ENCODE measurements at places on chromosomes 1 and 21.

DNA sequence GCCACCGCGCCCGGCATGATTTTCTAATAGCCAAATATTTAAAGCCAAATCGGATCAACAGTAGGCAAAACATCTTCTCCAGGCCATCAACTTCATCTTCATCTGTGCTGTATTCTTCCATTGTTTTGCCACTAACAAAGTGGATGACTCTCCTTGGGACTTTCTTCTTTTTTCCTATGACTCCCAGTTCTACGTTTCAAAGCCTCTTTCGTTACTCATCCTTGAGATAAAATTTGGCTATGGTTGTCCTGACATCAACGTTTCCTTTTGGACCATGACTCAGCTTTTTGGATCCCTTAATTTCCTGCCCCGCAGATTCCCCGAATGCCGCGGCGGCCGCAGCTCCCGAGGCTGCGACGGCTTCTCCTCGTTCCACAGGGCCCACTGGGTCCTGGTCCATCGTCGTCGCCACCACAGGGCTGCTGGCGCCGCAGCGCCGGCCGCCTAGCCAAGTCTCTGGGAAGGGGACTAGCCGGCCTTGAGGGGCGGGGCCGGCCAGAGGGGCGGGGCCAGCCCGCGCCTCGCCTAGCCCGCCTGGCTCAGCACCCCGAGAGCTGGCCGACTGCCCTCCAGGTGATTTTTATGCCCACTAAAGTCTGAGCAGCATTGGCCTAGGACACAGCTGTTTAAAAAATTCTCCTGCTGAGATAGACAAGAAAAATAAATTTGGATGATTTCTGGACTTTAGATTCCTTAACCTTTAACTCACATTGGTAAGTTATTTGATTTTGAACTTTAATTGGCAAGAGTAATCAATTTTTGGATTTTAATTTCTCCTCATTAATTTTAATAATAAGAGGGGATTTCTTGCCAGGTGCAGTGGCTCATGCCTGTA is 93.9 kb downstream of the ADCY10 start:
- DNase-seq: peak; percentile 89

GRCh38 chr1:181737056-181737455 is 253.7 kb downstream of the CACNA1E start:
- no peak for DNase-seq

- no peak for DNase-seq
Measured at GRCh38 chr1:24898909-24899439, 31.1 kb downstream of the RUNX3 start.

DNA sequence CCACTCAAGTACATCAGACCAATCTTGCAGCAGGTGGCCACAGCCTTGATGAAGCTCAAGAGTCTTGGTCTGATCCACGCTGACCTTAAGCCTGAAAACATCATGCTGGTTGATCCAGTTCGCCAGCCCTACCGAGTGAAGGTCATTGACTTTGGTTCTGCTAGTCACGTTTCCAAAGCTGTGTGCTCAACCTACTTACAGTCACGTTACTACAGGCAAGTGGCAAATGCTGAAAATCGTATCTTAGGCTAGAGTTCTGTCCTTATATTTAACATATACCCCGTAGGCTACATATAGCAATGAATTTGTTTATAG is 12.1 kb downstream of the HIPK1 start:
- DNase-seq: no peak

GRCh38 chr1:6822530-6823359 is 37.5 kb downstream of the CAMTA1 start:
- DNase-seq: no peak

DNA sequence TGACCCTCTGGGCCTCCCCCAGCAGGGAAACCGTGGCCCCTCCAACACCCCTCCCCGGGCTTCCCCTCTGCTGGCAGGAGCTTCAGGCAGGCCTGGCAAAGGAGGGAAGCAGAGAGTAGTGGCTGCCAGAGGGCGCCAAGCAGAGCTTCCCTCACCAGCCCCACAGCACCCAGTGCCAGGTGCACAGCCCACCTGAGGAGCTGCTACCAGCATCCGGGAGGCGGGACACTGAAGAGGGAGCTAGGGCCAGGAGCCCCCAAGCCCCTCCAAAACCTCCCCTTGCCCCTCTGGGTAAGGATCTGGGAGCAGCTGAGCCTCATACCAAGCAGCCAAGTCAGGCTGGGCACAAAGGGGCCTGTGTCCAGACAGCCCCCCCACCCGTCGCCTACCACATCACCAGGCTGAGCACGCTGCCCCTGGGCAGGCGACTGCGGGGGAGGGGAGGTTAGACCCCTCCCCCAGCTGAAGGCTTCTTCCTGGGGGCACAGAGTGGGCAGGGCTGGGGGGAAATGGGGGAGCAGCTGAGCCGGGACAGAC is 19.6 kb downstream of the CCDC24 start:
- DNase-seq: no peak

DNA sequence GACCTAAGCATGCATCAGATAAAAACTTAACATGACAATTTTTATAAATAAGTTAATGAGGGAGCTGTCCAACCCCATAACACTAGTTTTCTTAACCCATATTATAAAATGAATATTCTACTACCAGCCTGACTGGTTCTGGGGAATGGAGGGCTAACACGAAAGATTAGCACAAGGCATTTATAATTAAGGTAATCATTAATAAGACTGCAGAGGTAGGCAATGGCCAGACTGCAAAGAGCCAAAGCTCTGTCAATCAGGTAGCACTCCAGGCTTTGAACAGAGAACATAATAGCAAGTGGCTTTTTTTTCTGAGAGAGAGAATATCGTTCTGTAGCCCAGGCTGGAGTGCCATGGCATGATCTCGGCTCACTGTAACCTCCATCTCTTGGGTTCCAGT is 20.6 kb upstream of the TMEM35B start:
- DNase-seq: no peak

GRCh38 chr1:116252271-116252670 is 120.8 kb upstream of the ATP1A1 start:
- no peak for DNase-seq

GRCh38 chr1:150515328-150516049 is at the start of gene FALEC:
TSS of gene FALEC (plus strand) at chr1:150515752.
- DNase-seq: peak; percentile 99

GRCh38 chr1:45430490-45430889 is 60.5 kb downstream of the TESK2 start:
- DNase-seq: peak; percentile 74

DNA sequence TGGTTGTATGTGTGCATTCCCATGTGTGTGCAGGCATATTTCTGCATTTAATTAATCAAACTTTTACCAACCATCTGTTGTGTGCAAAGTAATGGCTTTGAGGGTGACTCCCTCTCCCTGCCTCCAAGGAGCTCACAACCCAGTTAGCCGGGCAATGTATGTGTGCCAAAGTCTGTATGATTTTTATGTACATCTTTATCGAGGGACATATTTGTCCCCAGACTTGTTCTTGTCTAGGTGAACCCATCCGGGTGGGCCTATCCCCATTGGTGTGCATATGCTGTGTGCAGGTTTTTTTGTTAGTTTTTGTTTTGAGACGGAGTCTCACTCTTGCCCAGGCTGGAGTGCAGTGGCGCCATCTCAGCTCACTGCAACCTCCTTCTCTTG is 1.8 kb downstream of the SYTL1 start:
- DNase-seq: no peak

GRCh38 chr1:83033682-83034081 is 965.2 kb downstream of the TTLL7 start:
- no peak for DNase-seq

- no peak for DNase-seq
Measured at GRCh38 chr21:27149034-27149433, 182.1 kb upstream of the ADAMTS5 start.

DNA sequence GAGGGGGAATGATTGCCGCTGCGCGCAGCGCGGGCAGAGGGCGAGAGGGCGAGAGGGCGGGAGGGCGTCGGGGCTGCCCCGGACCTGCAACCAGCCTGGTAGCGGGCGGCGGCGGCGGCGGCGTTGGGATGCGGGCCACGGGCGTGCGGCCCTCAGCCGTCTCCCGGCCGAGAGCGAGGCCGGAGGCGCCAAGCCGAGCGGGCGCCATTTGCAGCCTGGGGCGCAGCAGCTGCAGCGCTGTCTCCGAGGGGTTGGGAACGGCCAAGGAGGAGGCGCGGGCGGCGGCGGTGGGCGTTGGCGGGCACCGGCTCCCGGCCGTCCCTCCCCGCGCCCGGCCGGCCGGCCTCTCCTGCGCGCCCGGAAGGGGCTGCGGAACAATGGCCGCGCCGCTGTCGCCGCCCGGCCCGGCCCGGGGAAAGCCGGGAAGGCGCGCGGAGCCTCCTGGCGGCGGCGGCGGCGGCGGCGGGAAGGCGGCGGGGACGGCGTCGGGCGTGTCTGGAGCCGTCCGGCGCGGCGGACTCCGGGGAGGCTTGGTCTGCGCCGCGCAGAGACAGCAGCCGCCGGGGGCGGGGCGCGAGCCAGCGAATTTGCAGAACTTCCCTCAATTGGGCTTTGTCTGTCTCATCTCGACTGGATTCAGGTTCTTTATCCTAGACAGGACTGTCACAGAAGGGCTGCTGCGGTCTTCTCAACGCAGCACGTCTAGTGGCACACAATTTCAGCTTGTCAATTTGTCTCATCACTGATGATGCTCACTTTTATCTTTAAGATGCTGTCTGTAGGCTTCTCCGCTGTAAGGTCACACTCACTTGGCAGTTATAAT is 35.7 kb downstream of the ZBTB8B start:
- DNase-seq: peak; percentile 82

GRCh38 chr1:229035748-229036082 is 235.2 kb upstream of the RAB4A start:
- DNase-seq: no peak

DNA sequence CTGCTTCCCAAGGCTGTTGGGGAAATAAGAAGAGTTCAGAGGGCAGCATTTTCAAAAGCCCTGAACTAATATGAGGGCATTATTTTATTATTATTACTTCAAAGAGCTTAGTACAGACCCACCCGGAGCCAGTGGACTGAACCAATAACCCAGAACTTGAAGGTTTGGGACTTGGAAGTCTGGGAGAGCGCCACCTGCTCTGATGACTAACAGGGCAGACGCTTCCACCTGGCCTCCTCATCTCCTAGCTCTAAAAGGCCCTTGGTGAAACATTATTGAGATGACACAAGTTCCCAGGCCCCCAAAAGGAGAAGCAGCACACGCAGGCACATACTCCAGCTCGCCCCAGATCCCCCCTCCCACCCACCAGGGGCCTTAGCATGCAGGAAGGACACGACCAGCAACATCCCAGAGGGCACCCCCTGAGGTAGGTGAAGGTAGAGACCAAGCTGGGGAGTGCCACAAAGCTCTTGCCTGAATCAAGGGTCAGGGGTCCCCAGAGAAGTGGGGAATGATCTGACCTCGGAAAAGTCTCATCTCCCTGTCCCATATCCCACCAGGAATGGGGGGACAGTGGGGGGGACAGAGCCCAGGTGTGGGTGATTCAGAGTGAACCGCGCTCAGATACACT is 1.3 kb downstream of the DLGAP3 start:
- no peak for DNase-seq

- no peak for DNase-seq
Measured at GRCh38 chr1:193264313-193265065, 78.1 kb upstream of the B3GALT2 start.

DNA sequence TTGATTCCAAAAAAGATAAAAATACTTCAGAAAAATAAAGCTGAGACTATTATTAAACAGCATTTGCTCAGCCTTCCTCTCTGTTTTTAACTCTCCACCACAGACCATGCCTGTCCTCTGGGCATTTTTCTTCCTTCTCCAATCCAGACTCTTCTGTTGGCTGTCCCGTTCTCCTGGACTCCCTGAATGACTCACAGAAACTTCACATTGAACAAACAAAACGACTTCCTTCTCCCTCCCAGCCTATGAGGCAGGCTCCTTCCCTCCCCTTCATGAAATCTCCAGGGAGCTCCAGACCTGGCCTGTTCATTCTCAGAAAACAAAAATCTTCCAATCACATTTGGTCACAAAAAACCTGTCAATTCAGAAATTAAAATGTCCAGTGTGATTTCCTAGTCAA is 421.3 kb downstream of the NPHP4 start:
- DNase-seq: no peak

DNA sequence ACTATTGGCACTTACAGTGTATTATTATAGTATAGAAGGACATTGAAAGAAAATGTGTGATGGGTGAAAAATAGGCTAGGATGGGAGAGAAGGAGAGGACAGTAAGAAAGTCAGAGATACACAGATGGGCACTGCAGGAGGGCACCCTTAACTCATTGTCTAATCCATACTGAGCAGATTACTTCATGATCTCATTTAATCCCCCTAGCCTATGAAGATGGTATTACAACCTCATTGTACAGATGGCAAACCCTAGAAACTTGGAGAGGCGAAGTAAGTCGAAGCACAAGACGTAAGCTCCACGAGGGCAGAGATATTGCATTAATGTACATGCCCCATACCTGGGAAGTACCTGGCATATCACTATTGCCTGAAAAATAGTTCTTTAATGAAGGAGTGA is 346.9 kb upstream of the DAB1 start:
- DNase-seq: no peak

DNA sequence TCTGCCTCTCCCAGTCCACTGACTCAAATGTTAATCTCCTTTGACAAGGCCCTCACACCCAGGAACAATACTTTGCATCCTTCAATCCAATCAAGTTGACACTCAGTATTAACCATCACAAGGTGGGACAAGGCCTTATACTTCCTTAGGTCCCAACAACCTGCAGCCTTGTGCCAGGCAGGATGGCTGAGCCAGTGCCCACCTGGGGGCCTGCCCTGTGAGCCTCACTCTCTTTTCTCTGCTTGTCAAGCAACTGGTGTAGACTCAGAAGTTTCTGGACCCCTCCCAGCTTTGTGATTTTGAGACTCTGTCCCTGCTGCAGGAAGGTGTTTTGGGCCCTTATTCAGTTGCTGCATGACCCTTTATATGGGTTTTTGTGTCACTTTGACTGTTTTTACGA is 310.0 kb upstream of the C1orf174 start:
- no peak for DNase-seq

DNA sequence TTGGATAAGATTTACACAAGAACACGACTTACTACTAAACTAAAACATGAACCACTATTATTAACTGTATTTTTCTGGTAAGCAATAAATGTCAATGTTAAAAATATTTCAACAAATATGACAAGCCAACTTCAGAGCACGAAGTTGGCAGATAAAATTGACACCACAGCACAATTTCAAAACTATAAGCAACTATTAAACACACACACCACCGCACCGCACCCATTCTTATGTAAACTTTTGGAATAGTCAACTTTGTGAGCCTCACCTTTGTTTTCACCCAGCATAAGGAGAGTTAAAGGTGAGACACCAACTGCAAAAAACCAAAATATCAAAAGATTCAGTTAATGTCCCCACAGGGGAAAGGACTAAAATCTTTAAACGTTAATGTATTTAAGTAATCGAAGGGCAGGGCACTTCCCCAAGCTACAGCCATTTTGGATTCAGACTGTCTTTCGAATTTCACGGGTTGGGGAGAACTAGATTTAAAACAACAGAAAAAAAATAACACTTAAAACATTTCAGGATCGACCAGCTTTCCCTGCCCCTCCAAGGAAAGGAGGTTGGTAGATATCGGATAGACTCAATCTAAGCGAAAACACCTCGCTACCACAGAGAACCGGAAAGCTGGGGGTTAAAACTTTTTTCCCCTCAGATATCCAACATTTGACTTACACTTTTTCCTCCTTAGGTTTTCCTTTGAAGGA is 872 bp downstream of the GPBP1L1 start:
- DNase-seq: peak; percentile 44
